ENCODE measurements at places on chromosomes 5 and 9. TPM values are rescaled to one million over a fixed set of nuclear protein-coding genes. Genes with fewer than 3 reads are reported as not detected.

GPR151 gene
- not detected for total RNA-seq

ENHO gene
- not detected for total RNA-seq

ZNF366 gene
- total RNA-seq: not detected

SMIM33 gene
- total RNA-seq: 0.37 TPM

SAPCD2 gene
- 22.8 TPM for total RNA-seq

GRXCR2 gene
- total RNA-seq: not detected

SPINK14 gene
- total RNA-seq: not detected

TMEM167A gene
- 82.0 TPM for total RNA-seq

CYSRT1 gene
- total RNA-seq: 0.68 TPM

ALDH1A1 gene
- not detected for total RNA-seq

FGF10 gene
- total RNA-seq: not detected

BARHL1 gene
- not detected for total RNA-seq

IL13 gene
- 231 TPM for total RNA-seq

PCDHA6 gene
- not detected for total RNA-seq

BTNL8 gene
- not detected for total RNA-seq

RAB3C gene
- not detected for total RNA-seq

PRR16 gene
- total RNA-seq: not detected
